ENCODE measurements at places on chromosomes 12 and 14.

DNA sequence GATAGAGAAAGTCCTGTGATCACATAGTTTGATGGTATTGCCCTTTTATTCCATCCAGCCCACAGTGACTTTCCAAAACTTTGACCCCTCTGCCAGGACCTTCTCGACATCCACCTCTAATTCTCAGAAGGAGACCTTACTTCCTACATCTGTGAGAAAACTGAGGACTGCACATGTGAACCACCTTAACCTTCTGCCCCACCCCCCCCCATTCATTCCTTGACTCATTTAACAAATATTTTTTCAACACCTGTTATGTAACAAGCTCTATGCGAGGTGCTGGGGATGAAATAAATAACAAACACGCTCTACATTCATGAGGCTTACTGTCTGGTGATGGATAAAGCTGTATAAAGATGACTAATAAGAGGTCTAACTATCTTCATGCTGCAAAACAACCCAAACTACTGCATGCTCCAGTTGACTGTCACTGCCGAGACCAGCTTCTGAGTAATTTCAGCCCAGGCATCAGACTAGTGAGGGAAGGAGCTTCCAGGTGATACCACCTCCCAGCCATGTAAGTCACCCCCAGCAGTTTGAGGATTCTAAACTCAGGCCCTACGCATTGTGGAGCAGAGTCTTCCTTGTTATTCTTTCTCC, 1.9 kb upstream of the HAL start:
- no peak for ATAC-seq

- no peak for ATAC-seq
These were observed 28.5 kb upstream of the KLHL42 start for GRCh38 chr12:27751386-27752047.

- ATAC-seq, result no peak
These were observed 62.7 kb downstream of the RBM19 start for GRCh38 chr12:113903381-113903863.

DNA sequence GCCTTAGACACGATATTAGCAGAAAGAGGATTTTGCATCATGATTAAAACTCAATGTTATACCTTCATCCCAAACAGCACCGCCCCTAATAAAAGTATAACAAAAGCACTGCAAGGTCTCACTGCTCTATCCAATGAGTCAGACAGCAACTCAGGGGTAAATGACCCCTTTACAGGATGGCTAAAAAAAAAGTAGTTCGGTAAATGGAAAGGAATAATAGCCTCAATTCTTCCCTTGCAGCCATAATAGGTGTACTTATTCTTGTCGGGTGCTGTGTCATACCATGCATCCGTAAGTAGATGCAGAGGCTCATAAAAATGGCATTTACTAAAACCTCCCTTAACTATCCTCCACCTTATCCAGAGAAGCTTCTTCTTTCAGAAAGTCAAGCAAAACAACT, 53.9 kb upstream of the AP4S1 start:
- ATAC-seq, result no peak

DNA sequence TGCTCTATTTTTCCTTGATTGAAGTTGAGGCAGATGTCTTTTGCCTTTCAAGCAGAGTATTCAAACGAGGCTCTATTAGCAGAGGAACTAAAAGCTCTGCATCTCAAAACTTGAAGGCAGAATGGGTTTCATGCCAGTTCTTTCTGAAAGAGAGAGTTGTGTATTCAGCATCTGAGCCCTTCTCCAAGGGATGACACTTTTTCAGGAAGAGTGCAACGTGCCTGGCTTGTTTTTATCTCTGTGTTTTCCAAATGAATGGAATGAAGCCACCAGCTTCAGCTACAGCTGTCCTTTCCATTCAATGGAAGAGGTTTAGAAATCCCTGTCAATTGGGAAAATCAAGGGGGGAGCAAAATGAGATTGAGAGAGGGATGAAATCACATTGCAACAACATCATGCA, 14.6 kb downstream of the BEST3 start:
- no peak for ATAC-seq

DNA sequence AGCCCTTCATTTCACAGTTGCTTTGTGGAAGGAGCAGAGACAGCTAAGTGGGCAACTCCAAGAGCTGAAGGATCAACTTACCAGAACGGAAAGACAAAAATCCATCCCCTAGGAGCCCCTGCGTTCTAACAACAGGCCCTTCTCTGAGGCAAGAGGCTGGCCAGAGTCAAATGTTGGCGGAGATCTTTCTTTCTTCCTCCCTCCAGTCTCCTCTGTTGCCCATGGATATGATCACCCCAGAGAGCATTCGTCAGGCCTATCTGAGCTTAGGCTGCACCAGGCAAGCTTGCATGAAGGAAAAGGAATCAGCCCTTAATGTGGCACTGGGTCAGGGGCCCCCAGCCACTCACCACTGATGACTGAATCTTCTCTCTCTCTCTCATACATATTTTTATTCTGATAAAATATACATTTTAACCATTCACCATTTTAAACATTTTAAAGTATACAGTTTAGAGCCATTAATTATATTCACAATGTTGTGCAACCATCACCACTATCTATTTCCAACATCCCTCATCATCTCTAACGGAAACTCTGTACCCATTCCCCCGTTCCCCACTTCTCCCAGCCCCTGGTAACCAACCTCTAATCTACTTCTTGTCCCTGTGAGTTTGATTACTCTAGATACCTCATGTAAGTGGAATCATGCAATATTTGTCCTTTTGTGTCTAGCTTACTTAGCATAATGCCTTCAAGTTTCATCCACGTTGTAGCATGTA, 52.9 kb upstream of the CCND2 start:
- no peak for ATAC-seq

All from stimulated activated memory B cell treated with anti-CD40 and anti-IgM and Interleukin-4, amounts not matched to agents 10 μg/mL and 1 μg/mL and 100 μg/mL, for 72 hours (primary cell).